Metanephros (tissue), 2 donors: ENCODE measurements at places on chromosomes 2 and 18. TPM values are rescaled to one million over a fixed set of nuclear protein-coding genes. Genes with fewer than 3 reads are reported as not detected.

PHLPP1 gene
- total RNA-seq = 20.7 TPM

KLHL14 gene
- 22.1 TPM for total RNA-seq

SLC5A7 gene
- total RNA-seq = 0.53 TPM

APOB gene
- 0.82 TPM for total RNA-seq

REG3G gene
- not detected for total RNA-seq

SERPINB11 gene
- not detected for total RNA-seq

SCTR gene
- total RNA-seq = 3.7 TPM

KLF7 gene
- total RNA-seq = 28.4 TPM

SFXN5 gene
- 25.7 TPM for total RNA-seq

SERPINB3 gene
- not detected for total RNA-seq

HOXD13 gene
- total RNA-seq = 0.06 TPM

ADGRF3 gene
- total RNA-seq = 0.64 TPM
